ENCODE measurements at places on chromosomes 2 and 18.

- DNase-seq: peak; percentile 38
These were observed 25.0 kb downstream of the CELF4 start for GRCh38 chr18:37540424-37541138.

DNA sequence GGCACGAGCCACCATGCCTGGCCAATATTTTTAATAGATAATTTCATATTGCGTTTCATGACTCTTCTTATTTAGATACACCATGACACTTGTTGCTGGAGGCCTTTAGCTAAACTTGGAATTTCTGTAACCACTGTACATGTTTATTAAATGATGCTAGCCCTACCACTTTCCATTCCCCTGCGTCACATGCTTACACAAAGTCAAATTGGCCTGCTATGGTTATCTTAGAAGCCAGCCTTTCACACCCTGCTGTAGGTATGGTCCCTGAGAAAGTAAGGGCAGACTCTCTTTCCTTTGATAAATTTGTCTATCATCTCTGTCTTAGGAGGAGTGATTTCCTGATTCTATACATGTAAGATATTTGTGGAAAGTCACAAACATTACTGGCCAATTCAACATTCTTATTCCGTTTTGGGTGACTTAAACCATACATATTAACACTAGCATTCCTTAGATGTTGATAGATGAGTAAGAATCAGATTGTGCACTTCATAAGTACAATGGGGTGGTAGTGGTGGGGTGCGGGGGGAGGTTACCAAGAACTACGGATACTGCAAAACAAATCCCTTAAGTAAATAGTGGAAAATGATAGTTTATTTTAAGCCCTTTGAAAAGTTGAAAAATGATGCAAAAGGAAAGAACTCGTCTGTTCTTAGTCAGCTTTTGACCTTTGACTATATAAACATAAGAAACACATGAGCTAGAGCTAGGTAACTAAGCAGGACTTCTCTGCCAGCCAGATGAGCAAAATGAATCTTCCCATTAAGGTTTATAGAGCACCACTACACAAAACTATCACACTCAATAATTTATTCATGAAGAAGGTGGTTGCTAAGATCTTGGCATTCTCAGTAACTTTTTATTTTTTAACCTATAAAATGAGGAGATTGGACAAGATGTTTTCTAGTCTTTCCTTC is 7.9 kb upstream of the NDUFV2 start:
- DNase-seq: no peak

DNA sequence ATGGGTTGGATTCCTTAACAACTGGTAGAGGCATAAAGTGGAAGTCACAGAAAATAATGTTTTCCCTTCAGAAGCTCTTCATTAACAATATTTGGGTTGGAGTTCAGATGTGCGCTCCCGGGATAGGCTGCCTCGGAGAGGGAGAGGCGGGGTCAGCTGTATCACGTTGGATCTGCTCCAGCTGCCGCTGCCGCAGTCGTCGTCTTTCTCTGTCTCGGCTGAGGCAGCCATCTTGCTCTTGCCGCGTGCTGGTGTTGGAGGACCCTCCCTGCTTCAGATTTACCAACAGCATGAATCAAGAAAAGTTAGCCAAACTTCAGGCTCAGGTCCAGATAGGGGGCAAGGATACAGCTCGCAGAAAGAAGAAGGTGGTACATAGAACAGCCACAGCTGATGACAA is 35.1 kb downstream of the TANC1 start:
- no peak for DNase-seq

DNA sequence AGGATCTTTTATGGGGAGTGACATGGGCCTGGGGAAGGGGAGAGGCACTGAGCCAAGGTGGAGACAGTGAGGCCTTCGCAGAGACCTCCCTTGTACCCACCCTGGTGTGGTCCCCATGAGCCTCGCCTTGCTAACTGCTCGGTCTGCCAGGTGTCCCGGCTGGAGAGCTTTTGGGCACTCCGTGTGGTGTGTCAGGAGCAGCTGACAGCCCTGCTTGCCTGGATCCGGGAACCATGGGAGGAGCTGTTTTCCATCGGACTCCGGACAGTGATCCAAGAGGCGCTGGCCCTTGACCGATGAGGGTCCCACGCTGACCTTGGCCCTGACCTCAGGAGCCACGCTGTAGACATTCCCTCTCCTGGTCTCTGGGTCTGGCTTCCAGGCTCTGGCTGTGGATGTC is 11.5 kb upstream of the SLC4A3 start:
- no peak for DNase-seq

DNA sequence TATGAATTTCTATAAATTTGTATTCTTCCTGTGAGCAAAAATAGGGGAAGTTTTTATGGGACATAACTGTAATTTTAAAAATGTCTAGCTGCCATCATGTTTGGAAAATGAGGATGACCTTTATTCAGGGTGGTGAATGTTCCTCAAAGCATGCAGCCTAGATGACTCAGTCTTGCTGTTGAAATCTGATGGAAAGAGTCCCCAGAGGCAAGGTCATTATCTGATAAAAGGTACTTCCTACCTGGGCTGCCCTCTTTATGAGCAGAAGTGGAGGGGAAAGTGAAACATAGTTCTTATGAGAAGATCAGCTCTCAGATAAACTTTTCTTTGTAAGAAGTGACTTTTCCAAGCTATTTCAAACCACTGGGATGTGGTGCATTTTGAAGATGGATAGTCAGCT is 1144.7 kb upstream of the PIK3C3 start:
- peak; percentile 5 for DNase-seq

DNA sequence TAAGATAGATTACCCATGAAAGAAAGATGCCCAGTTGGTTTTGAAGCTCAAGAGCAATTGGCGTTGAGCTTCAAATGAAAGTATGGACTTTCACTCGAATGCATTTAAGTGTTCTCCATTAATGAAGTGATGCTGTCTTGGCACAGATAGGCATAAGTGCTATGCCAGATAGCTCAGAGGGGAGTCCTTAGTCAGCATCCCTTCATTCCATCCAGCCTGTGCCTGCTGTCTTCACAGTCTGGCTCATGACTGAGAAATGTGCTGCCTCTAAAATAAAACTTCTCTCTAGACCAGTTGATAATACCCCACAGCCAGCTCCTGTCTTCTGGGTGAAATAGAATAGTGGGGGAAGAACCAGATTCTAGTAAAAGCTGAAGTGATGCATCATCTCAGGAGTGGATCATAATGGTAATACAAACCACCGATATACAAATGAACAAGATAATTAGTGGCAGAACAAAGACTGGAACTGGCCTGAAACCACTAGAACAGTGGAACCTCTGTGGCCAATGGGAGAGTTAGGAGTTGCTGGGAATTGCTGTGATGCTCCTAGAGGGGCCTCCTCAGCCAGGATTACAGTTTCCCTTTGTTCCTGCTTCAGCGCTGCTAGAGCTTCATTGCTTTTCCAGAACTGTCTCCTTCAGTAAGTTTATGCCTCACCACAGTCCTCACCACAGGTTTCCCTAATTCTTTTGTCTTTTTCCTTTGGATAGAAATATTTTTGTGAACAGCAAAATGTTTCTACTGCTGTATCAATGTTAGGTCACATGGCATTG is 359.3 kb downstream of the KIAA1328 start:
- no peak for DNase-seq

GRCh38 chr2:219469186-219469724 is 29.4 kb upstream of the GMPPA start:
- peak; percentile 74 for DNase-seq

DNA sequence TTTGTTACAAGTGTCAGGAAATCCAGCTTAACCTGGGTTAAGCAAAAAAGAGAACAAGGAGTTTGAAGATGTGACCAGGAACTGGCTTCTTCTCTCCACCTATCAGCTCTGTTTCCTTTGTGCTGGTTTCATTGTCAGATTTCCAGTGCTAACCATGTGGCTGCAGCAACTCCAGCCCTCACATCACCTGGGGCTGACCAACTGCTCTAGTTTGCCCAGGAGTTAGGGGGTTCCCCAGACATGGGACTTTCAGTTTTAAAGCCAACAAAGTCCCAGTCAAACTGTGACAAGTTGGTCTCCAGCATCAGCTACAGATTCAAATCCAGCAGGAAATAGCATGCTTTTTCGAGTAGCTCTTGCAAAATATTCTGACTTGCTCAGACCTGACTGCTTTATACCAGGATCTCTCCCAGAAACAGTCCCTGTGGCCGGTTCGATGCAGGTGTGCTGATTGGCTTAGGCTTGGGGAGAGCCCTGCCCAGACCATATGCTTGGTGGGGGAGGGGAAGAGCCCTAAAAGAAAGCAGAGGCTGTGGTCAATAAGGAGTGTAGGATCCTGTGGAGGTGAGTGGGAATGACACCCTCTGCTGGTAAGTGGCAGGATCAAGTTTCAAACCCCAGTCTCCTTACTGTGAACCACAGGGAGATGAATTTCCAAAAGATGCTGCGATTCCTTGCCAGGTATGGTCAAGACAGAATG is 49.5 kb downstream of the KCNE4 start:
- peak; percentile 61 for DNase-seq

DNA sequence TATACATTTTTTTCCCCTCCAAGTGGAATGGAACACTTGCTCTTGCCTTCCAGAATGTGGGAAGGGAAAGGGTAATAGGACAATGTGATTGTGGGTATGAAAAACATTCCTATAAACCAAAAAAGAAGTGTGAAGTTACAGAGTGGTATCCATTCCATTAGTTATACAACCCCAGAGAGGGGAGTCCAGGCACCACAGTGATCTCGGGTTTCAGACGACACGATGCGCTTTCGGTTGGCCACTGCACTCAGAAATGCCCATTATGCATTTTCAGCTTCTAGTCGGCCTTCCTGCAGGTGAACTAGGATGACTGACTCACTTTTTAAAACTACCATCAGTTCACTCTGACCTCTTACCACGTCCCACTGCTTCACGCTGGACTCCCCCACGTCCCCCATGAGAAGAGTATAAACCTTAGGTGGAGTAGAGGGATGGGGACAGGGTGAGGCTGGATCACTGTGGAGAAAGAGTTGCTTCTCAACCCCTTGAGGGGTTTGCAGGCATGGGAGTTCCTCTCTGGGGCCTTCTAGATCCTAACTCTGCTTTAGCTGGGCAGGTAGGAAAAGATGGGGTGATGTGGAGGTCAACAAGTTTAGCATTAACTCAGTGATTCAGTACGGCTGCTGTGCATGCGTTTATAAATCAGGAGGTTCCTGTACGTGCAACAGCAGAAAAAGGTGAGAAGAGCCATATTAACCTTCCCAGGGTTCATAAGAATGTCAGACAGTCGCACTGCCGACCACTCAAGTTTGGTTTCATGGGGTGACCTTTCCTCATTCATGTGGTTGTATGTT is 50.5 kb downstream of the ZNF532 start:
- no peak for DNase-seq

DNA sequence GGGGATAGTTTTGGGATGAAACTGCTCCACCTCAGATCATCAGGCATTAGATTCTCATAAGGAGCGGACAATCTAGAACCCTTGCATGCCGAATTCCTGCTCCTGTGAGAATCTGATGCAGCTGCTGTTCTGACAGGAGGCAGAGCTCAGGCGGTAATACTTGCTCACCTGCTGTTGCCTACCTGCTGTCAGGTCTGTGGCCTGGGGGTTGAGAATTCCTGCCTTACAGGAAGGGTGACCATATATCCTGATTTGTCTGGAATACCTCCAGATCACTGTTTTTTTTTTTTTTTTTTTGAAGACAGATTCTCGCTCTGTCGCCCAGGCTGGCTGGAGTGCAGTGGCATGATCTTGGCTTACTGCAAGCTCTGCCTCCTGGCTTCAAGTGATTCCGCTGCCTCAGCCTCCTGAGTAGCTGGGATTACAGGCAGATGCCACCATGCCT is 21.7 kb downstream of the ACSL3 start:
- DNase-seq: no peak

- DNase-seq: no peak
These were observed 25.5 kb downstream of the PLEK start for GRCh38 chr2:68390586-68390985.

GRCh38 chr2:10985260-10985659 is 73.5 kb downstream of the KCNF1 start:
- no peak for DNase-seq

- DNase-seq: peak; percentile 6
These were observed 47.8 kb upstream of the GALNT13 start for GRCh38 chr2:153823880-153824279.

GRCh38 chr2:124547700-124548099 is 522.6 kb downstream of the CNTNAP5 start:
- DNase-seq: no peak

- DNase-seq: no peak
These were observed 2.6 kb downstream of the ANKRD44 start for GRCh38 chr2:197307933-197308521.

- DNase-seq: no peak
These were observed 73.7 kb upstream of the PIK3C3 start for GRCh38 chr18:41881285-41881684.

DNA sequence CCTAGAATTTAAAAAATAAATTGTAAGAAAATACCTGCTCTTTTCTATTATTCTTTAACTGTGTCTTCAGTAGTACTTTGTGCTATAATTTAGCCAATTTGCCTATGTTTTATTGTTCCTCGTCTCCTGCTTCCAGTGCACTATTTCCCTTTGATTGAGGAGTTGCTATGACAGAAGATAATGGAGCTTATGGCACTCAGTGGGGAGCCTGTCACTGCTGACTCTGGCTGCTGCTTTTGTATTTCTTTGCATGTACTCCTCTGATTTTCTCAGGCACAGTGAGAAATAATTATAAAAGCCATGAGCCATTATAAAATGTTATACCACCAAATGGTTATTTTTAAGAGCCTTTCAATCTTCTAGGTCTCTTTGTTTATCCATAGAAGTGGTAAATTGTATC is 1310.8 kb upstream of the SLC39A10 start:
- DNase-seq: no peak

- no peak for DNase-seq
These were observed 6.4 kb upstream of the NEUROD1 start for GRCh38 chr2:181686576-181687185.

GRCh38 chr18:49031511-49032188 is 80.9 kb upstream of the SMAD7 start:
- no peak for DNase-seq

- peak; percentile 76 for DNase-seq
These were observed at the start of gene ACADL for GRCh38 chr2:210224941-210225672. ACADL (minus strand) TSS chr2:210225447; CDS start chr2:210225263, 184 bp downstream.

DNA sequence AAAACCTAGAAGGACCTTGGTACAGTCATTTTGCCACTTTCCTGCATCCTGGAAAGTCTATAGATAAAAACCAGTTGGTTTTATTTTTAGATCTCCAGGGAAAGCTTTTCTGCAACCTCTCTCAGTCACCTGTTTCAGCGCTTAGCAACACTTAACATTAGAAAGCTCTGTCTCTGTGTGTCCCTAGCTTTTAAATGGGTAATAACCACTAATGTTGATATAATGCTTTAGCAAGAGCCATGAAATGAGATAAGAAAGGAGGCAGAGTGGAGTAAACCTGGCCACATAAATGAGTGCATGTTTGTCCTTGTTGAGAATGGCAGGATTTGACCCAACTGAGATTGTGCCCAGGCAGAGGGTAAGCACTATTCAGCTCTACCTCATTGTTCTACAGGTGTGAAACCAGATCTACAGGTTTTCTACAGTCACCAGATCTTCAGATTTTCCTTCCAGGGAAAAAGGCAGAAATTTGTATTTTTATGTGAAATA is 44.8 kb downstream of the MARCHF4 start:
- no peak for DNase-seq

GRCh38 chr18:74225193-74225840 is 66.4 kb downstream of the CYB5A start:
- DNase-seq: no peak
